ENCODE measurements at places on chromosomes 2 and 18.
A peak's percentile ranks its signal among the peaks of the same experiment; 100 is the strongest.

GRCh38 chr2:25259737-25260124 is 82.0 kb downstream of the DNMT3A start:
- DNase-seq = no peak

GRCh38 chr2:201180010-201180409 is 2.9 kb upstream of the CASP10 start:
- DNase-seq = no peak

DNA sequence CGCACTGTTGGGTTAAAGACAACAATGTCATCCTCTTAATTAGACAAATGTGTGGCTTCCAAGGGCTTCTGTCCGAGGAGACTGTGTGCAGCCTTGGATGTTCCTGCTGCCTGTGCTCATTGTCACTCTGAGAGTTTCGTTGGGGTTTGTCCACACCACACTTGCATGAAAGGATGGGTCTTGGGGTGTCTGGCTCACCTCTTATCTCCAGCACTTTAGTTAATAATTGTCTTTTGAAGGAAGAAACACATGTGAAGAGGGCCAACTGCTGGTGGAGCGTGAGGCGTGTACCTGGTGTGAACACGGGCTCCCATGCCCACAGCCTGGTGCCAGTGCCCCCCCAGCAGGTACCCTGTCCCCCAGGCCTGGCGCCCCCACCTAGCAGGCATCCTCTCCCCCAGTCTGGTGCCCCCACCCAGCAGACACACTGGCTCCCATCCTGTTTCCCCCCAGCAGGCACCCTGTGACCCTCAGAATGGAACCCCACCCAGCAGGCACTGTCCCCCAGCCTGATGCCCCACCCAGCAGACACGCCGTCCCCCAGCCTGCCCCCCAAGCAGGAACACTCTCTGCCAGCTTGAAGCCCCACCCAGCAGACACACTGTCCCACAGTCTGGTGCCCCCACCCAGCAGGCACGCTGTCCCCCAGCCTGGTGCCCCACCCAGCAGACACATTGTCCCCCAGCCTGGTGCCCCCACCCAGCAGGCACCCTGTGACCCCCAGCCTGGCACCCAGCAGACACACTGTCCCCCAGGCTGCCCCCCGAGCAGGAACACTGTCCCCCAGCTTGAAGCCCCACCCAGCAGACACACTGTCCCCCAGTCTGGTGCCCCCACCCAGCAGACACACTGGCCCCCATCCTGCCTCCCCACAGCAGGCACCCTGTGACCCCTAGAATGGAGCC is 96.3 kb upstream of the TMEM18 start:
- DNase-seq = no peak

DNA sequence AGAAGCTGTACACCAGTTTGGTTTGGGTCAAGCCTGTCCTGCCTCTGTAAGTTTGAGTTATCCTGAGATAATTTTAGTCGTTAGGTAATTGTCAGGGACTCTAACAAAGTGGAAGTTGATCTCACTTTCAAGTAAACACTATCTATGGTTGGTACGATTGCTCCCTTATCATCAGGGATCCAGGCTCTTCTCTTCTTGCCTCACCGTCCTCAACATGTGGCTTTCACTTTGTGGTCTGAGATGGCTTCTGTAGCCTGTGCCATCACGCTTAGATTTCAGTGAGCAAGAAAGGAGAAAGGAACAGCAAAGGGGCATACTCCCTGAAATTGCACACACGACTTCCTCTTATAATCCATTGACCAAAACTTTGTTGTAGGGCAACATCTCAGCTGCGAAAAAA is 115.6 kb downstream of the CTAGE1 start:
- DNase-seq = no peak

- no peak for DNase-seq
Measured at GRCh38 chr2:126494593-126494992, 161.4 kb upstream of the GYPC start.

DNA sequence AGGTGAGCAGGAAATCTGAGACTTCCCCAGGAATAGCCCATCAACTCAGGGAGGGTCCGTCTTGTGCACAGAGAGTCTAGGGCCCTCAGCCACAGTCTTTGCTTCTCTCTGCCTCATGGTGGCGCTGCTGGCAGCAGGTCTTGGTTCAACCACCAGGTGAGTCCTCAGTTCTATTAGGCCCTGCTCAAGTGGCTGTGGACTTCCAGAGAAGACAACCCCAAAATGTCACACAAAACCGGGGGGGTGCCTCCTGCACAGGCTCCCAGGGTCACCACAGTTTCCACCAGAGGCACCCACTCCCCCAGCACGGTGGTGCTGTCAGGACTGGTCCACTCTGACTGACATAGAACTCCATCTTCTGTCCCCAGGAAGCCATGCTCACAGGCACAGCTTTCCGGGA is 2.4 kb upstream of the CHRNG start:
- DNase-seq = no peak

GRCh38 chr2:37816036-37816435 is 109.1 kb upstream of the RMDN2 start:
- no peak for DNase-seq

GRCh38 chr2:134671513-134671912 is 47.3 kb downstream of the TMEM163 start:
- no peak for DNase-seq

GRCh38 chr18:47151439-47151838 is 1.1 kb upstream of the HDHD2 start:
- no peak for DNase-seq

- DNase-seq = no peak
Measured at GRCh38 chr2:113922784-113923183, 32.9 kb downstream of the ACTR3 start.

- DNase-seq = no peak
Measured at GRCh38 chr2:10341193-10341592, 38.5 kb downstream of the HPCAL1 start.

DNA sequence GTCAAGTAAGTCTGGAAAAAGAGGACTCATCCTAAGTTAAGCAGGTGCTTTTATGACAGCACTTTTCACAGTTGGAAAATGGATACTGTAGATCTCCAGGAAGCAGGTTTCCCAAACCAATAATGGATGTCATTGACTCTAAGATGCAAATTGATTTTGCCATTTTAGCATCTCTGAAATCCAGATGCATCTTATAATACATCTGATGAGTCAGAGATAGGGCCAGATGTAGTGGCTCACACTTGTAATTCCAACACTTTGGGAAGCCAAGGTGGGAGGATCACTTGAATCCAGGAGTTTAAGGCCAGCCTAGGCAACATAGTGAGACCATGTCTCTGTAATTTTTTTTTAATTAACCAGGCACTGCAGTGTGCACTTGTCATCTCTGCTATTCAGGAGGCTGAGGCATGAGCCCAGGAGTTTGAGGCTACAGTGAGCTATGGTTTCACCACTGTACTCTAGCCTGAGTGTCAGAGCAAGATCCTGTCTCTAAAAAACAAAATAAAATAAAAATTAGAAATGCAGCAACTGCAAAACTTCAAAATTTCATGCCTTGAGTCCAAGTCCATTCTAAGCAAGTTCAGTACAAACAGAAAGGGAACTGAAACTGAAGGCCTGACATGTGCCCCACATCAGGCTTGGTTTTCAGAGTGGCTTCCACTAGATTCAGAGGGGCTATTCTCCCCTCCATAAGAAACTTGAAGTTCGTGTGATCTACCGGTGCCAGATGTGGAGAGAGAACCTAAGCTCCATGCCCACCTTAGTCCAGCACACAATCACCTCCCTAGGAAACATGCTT is 267.8 kb upstream of the NCKAP5 start:
- no peak for DNase-seq

GRCh38 chr2:67050622-67051021 is 346.5 kb upstream of the ETAA1 start:
- no peak for DNase-seq

DNA sequence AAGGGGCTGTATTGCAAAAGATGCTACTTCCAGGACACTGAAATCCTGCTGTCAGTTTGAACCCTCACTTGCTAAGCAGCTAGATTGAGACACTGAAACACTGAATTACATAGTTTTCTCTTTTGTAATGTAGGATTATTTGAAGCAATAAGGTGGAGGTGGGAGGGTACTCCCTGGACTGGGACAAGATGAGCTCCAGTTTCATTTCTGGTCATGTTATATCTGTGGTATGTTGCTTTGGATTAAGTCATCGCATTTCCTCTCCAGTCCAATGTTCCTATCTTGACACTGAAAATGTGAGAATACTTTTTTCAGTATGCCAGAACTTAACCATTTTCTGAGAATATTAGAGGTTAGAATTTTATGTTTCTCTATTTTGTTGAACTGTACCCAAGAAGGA is 426.2 kb upstream of the MEX3C start:
- no peak for DNase-seq

DNA sequence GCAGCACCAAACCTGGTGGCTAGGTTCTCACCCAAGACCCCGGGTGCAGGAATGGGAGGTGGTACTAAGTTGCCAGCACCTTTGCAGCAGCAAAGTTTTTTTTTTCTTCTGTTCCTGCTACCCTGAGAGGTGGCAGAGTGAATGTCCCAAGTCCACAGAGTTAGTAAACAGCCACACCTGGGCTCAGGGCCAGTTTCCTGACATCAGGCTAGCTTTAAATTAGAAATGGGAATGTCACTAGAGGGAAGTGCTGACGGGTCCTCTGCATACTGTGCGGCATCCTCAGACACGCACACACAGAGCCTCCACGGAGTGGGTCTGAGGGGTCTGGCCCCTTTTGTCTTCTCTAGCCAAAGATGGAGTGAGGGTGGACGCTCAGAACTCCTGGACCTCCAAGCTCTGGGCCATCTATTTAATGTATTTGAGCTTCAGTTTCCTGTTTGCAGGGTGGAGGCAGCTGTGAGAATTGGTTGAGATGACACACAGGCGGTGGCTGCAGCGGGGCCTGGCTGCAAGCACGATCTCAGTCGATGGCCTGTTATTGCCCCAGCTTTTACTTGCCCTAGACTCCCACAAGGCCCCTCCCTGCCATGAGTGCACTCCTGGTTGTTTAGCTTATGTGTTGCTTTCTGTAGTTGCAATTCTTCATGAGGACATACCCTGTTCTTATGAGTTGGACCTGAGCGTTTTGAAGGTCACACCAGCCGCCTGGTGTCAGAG is 751.4 kb upstream of the HS6ST1 start:
- no peak for DNase-seq

- DNase-seq = no peak
Measured at GRCh38 chr2:168183308-168183997, 63.9 kb downstream of the STK39 start.

DNA sequence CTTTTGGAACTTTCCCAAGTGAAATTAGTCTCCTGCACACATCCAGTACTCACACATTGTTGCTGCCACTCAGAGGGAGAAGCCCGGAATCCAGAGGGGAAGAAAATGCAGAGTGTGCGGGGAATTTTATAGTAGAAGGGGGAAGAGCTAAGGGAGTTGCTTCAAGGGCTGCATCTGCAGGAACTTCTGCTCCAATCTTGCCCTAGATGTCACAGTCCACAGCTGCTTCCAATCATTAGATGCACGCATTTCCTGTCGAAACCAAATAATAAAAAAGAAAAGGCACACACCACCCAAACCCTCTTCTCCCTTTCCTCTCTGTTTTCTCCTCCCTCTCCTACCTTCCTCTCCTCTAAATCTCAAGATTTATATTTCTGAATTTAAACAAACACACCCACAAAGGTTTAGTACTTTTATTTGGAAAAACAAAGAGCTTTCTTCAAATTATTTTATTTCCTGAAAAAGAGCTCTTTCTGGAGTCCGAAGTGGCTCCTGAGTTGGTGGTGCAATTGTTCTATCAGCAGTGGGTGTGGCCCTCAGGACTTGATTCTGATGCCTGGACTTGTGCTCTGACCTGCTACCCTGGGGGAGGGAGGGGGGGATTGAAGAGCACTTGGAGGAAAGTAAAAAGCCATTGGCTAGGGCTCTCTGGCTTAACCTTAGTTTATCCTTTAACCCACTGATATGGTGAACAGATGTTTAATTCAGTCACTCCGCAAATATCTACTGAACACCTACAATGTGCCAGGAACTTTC is 72.0 kb downstream of the KCNE4 start:
- peak; percentile 77 for DNase-seq

- DNase-seq = peak; percentile 41
Measured at GRCh38 chr2:203077451-203077850, 62.8 kb downstream of the NBEAL1 start.

- no peak for DNase-seq
Measured at GRCh38 chr2:202479610-202480009, 103.5 kb downstream of the BMPR2 start.

GRCh38 chr2:95113464-95113863 is 8.1 kb downstream of the MRPS5 start:
- no peak for DNase-seq

DNA sequence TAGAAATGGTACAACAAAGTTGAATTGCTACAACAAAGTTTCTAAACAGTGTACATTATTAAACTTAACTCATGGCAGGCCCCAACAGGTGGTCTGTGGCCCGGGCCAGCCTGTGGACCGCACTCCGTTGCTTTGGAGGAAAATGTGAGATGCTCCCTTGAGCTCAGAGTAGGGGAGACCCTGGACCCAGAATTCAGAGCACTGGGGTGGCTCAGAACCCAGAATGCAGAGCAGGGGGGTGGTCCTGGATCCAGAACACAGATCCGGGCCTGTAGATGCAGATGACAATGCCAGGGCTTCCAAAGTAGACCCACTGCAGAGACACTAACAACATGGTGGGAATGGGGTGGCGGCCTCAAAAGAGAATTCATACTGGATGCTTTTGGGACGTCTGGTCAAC is 311.0 kb downstream of the NDUFA10 start:
- DNase-seq = no peak

- DNase-seq = peak; percentile 60
Measured at GRCh38 chr2:179410552-179411356, 146.1 kb upstream of the SESTD1 start.

- peak; percentile 42 for DNase-seq
Measured at GRCh38 chr2:109545828-109546713, 67.7 kb downstream of the SEPTIN10 start.

GRCh38 chr18:31100436-31101182 is 1.6 kb downstream of the DSC2 start:
- no peak for DNase-seq

DNA sequence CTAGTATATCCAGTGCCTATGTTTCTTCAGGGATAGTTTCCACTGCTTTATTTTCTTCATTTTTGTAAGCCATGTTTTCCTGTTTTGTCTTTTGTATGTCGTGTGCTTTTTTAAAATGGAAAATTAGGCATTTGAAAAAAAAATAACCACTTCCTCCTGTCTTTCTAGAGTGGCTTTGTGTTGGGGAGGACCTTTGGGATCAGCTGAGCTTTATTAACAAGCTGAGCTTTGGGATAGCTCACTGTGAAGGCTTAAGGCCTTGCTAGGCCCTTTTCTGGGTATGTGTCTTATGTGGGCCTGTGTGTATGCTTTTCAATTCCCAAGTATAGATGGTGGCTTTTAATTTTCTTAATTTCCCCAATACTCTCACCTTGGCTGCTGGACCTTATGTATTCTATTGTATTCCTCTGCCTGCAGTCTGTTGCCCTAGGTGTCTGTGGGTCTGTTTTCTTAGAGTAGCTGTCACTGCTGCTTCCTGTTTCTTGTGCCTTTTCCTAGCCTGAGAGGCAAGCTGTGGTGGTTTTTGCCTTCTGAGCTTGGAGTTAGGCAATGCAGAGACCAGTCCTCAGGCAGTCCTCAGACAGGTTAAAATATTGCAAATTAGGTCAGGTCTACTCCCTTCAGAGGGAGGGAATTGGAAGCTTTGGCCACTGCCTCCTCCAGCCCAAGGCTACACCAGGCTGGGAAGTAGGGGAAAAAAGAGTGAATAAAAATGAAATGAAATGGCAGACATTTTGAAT is 134.7 kb downstream of the LDLRAD4 start:
- no peak for DNase-seq

All from fibroblast of gingiva (primary cell).